ENCODE measurements at places on chromosomes 6 and 20.

DNA sequence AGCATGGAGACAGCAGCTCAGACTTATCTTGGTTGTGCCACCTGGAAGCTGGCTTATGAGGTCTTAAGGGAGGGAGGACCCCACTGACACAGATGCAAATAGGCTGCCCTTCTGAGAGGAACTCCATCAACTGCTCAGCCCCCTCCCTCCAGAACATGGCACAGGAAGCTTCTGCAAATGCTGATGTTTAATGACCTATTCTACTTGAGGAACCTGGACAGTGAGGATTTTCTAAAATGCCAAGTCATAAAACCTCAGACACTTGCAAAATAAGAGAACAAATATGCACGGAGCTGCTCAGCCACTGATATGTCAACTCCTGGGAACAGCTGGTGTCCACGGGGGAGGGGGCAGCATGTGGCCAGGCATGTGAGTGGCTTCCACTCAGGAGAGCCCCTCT is 3.5 kb downstream of the CST9 start:
- DNase-seq, result no peak

DNA sequence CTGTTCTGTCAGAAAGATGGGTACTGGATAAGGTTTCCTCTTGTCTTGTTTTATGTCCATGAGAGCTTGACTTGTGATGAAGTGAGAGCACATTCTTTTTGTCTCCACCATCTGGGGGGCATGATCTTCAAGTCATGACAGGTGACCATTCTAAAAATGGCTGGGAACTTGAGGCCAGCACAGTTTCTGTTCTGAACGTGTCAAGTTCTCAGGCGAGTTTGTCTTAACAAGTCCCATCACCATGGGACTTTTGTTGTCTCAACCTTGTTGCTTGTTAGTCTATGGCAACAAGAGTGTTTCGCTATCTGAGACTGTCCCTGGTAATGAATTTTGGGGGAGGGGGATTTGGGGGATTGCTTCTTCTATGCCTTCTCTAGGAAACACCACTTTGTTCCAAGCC is 25.6 kb upstream of the ENPP4 start:
- no peak for DNase-seq

DNA sequence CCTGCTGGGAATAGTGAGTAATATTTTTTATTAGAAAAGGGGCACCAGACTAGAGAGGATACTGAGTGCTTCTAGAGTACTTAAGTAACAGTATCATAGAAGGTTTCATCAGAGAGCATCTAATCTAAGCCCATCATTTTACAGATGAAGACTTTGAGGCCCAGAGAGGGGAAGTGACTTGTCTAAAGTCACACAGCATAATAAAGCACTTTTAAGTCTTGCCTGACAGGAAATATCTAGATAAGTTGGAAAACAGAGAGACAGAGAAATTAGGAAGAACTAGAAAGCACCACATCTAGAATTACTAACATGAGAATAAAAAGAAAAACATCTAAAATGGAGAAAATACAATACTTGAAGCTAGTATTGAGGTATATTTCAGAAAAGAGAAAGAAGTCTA is 6.0 kb downstream of the HLA-DMA start:
- DNase-seq, result no peak

- no peak for DNase-seq
Observed at GRCh38 chr6:123016431-123017103, 20.5 kb downstream of the CLVS2 start.

DNA sequence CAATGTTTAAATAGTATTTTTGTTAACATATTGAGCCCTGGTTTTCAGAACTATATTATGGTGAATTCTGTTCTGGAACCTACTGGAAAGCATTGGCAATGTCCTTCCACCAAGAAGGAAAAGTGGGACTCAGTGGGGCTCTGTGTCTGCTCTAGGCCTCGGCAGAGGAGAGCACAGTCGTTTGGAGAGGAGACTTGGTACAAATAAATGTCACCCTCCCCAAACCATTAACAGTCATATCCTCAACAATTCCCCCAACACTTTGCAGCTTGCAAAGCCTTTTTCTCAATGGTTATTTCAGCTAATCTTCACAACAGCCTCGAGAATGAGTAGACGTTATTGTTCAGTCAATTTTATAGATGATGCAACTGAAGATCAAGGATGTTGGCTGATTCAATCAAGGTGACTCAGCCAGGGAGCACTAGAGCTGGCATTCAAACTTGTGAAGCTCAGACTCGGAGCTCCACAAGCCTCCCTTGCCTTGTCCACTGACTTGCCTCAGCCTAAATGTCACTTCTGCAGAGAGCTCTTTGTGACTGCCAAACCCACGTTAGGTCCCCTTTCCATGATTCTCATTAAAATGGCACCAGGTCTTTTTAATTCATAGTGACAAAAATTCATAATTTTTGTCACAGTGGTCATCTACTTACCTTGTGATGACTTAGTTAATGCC is 60.6 kb downstream of the TOX2 start:
- no peak for DNase-seq

DNA sequence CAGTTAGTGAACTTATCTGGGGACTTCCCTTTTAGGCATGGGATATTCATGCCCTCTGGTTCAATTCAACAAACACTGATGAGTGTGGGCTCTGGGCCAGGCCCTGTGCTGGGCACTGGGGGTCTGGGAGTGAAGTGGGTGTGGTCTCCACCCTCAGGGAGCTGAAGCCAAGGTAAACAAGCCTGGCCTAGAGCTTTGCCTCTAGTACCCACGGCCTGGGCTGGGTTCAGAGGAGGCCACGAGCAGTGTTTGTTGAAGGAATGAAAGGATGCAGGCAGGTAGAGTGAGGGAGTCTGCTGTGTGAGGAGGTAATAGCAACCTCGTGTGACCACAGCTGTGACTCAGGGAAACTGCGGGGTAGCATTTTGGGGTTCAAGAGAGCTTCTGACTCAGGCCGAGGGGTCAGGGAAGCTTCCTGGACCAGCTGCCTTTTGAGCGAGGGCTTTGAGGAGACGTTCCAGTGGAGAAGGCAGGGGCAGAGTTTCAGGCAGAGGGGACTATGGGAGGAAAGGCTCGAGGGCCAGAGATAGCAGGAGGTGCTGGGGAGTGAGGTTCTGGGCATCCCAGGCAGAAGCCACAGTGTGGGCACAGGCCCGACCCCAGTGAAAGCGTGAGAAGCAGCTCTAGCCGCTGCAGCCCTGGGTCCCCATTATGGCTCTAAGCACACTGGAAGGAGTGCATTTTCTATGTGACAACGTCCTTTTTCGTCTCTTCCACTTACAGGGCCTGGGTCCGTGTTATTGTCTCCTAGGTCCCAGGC is 5.6 kb downstream of the MYLK2 start:
- DNase-seq, result no peak

GRCh38 chr20:50711113-50711825 is 19.9 kb upstream of the RIPOR3 start:
- DNase-seq, result no peak

- DNase-seq, result no peak
Observed at GRCh38 chr6:155765275-155766194, 309.9 kb upstream of the NOX3 start.

- no peak for DNase-seq
Observed at GRCh38 chr20:33408716-33409654, 7.7 kb upstream of the CDK5RAP1 start.

All from stimulated activated CD4-positive, alpha-beta T cell treated with anti-CD3 and anti-CD28 coated beads, Interleukin-1b, Interleukin-23, amount 100 ng/mL, for 1 hour (primary cell).